ENCODE measurements at places on chromosomes 16 and 17.

DNA sequence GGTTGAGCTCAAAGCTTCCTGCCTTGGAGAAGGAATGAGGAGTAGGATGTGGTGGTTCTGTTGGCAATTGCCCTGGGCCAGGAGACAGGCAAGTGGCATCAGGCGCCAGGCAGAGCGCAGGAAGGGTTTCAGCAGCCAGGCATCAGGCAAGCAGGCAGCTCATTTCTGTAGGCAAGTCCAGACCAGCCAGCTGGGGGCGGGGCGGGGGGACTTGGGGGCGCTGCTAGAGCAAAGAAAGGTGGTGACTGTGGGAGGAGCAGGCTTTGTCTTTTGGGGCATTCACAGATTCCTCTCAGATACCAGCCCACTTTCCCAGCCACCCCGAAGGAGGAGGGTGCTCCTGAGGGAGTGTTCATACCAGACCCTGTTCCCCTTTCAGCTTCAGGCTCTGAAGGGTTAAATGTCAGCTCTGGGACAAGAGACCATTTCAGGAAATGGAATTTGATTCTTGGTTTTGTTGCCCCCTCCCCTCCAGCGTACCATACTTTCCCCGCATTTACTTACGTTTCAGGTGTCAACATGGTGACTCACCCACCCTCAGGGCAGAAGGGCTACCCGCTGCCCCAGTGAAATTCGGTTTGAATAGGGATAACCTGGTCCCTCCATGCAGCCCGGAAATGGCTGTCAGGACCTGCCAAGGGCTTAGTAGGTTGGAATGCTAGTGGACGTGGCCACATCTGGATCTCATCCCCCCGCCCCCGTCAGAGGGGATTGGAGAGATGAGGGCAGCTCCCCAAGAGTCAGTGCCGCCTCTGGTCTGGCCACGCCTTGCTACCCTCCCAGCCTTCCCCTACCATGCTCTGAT, 13.2 kb downstream of the NGFR start:
- no peak for DNase-seq

- no peak for DNase-seq
Measured at GRCh38 chr17:43723697-43724359, 34.8 kb downstream of the SOST start.

- no peak for DNase-seq
Measured at GRCh38 chr16:52494145-52494544, 52.8 kb downstream of the TOX3 start.

DNA sequence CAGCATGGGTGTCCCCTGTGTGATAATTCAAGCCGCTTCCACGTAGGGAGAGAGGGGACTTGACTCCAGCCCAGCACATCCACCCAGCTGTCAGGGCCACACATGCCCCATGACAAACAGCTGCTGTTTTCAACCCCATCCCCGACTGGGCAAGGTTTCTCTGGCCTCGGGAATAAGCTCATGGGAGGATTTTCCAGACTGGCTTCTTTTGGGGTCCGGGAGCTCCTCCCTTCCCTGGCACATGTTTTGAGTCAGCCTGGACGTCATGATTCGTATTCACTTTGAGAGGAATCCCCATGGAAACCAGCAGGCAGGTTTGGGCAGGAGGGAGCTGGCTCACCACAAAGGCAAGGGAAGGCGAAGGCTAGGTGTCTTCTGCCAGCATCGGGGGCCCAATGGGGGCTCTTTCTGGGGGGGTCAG, 156.4 kb downstream of the CMIP start:
- DNase-seq: no peak

- no peak for DNase-seq
Measured at GRCh38 chr16:11836650-11837244, 14.6 kb downstream of the RSL1D1 start.

- DNase-seq: no peak
Measured at GRCh38 chr17:6868582-6868981, 37.1 kb upstream of the TEKT1 start.

GRCh38 chr16:17437981-17438380, 32.8 kb downstream of the XYLT1 start:
- DNase-seq: no peak

GRCh38 chr17:12983991-12984884, 33.6 kb downstream of the ELAC2 start:
- no peak for DNase-seq

DNA sequence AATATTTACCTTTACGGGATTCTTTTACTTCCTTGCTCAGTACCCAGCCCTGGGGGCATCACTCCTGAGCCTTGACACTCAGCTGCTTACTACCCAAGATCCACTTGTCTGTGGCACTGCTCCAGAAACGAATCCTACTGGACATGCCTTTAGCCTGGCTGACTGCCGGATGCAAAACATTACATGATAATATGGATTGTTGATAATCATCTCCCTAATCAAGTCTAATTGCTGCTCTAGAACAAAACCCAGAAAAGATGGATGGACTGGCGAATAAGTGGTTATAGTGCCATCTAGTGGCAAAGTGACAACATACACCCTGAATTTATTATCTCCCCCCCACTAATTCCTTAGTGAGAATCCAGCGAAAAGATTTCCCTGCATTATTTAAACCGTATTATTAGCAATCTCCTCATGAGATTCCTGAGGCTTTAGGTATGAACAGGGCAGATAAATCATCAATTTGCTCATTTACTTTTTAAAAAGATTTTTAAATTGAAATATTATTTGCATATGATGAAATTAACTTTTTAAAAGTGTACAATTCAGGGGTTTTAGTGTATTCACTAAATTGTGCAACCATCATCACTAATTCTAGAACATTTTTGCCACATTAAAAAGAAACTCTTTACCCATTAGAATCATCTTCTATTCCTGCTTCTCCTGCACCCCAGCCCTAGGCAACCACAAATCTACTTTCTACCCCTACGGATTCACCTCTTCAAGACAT, 61.6 kb downstream of the RGS9 start:
- no peak for DNase-seq

- DNase-seq: no peak
Measured at GRCh38 chr17:80265205-80266068, 4.8 kb downstream of the RNF213 start.

- DNase-seq: no peak
Measured at GRCh38 chr16:84207251-84207650, 16.3 kb downstream of the ADAD2 start.

Measured in anterior cingulate cortex (tissue), 58 donors.